Hepatocyte (in vitro differentiated cells): ENCODE measurements at places on chromosomes 5 and 9. TPM values are rescaled to one million over a fixed set of nuclear protein-coding genes. Genes with fewer than 3 reads are reported as not detected.
A peak's percentile ranks its signal among the peaks of the same experiment; 100 is the strongest.

DNA sequence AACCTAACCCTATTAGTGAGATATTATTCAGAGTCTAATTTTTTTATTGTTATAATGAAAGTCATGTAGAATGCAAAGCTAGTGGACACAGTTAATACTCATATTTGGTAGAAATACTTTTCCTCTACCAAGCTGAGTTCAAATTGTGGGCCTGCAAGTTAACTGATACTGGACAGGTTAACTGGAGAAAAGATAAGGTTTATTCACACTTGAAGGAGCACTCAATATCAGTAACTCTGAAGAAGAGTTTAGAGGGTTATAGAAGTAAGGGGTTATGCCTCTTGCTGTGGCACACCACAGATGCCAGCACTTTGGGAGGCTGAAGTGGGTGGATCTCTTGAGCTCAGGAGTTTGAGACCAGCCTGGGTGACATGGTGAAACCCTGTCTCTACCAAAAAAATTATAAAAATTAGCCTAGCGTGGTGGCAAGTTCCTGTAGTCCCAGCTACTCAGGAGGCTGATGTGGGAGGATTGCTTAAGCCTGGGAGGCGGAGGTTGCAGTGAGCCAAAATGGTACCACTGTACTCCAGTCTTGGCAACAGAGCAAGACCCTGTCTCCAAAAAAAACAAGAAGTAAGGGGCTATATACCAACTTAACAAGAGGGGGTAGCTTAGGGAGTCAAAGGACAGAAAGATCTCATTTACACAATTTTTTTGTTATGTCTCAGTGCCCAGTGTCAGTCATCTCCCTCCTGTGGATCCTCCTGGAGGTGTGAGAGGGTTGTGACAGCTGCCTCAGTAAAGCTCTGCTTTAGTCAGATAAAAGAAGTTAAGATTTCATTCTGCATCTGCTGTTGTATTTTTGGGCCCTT is 121.2 kb upstream of the GRHPR start:
- no peak overlapping the region for H3K27ac ChIP-seq
- H3K4me3 ChIP-seq: no peak overlapping the region
- H3K27me3 ChIP-seq: no peaks in the 10 kb centered on the region
- no peaks in the 10 kb centered on the region for H3K4me1 ChIP-seq
- no peaks in the 10 kb centered on the region for H3K36me3 ChIP-seq
- DNase-seq: no peak

GRCh38 chr5:96433066-96433447 is at the start of gene PCSK1:
Gene PCSK1 (minus strand): TSS chr5:96433248. CDS start chr5:96433042, 206 bp downstream.
- peaks cover 78% of the 10 kb centered on the region for H3K27me3 ChIP-seq
- no peak for DNase-seq
- no peaks in the 10 kb centered on the region for H3K4me1 ChIP-seq
- no peaks in the 10 kb centered on the region for H3K36me3 ChIP-seq
- H3K27ac ChIP-seq: no peak within 1 kb of the TSS

DNA sequence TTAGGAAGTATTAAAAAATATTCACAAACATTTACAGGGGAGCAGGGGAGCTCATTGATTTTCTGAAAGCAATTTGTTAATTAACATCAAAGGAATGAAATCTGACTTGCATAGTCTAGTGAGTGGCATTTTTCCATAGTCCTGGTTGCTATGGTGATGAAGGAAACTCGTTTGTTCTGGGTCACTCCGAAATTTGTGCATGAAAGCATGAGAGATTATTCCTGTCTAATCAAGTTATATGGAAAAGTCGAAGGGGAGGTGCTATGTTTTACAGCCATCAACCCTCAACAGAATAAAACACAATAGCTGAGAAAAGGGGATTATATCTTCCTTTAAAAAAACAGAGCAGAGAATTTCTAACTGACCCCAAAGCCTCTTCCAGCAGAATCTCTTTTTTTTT is 1495.7 kb upstream of the WWC1 start:
- H3K27me3 ChIP-seq: no peaks in the 10 kb centered on the region
- no peak for DNase-seq
- H3K4me3 ChIP-seq: no peak overlapping the region
- H3K27ac ChIP-seq: no peak overlapping the region
- H3K36me3 ChIP-seq: no peaks in the 10 kb centered on the region

- no peak overlapping the region for H3K4me3 ChIP-seq
- no peaks in the 10 kb centered on the region for H3K36me3 ChIP-seq
- H3K4me1 ChIP-seq: no peaks in the 10 kb centered on the region
- no peak overlapping the region for H3K27ac ChIP-seq
- no peak for DNase-seq
Observed at GRCh38 chr9:98391406-98391805, 136.0 kb upstream of the TBC1D2 start.

- no peak overlapping the region for H3K27ac ChIP-seq
- no peak for DNase-seq
- no peaks in the 10 kb centered on the region for H3K27me3 ChIP-seq
- no peaks in the 10 kb centered on the region for H3K4me1 ChIP-seq
- no peaks in the 10 kb centered on the region for H3K36me3 ChIP-seq
- H3K4me3 ChIP-seq: no peak overlapping the region
Observed at GRCh38 chr9:21135736-21136135, 5.9 kb downstream of the IFNW1 start.

NUTM2G gene
- total RNA-seq: 0.13 and 0.32 TPM in 2 replicates

- peak overlapping the region; percentile 40 for H3K27ac ChIP-seq
- H3K27me3 ChIP-seq: no peaks in the 10 kb centered on the region
- no peak overlapping the region for H3K4me3 ChIP-seq
- DNase-seq: peak; percentile 74
- H3K36me3 ChIP-seq: no peaks in the 10 kb centered on the region
- H3K4me1 ChIP-seq: peaks cover 4% of the 10 kb centered on the region
Observed at GRCh38 chr5:147822686-147823491, 8.6 kb downstream of the SPINK1 start.

DNA sequence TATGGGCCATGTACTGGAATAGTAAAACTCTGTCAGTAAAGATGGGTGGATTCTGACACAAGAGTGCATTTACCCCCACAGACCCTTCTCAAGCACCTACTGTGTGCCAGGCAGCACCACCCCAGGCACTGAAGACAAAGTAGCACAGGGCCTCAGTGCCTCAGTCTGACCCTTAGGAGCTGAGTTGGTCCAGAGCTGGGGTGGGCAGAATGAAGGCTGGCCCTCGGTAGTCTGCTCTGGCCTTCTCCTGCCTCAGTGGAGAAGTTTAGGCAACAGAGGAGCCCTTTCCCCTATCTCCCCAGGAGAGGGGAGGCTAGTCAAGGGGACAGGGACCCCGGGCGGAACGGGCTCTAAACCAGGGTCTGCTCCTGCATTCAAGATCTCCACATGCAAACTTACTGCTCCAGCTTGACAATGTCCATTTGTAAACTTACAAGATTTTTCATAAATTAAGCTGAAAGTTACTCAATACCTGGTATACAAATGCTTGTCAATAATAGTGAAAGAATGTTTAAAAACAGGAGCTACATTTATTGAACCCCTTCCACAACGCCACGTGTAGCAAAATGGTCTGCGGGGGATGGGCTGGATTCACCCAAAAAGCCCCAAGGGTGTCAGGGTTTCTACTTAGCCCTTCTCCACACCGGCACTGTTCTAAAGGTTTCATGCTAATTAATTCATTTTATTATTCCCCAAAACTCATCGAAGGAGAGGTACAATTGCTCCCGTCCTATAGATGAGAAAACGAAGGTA is 1.5 kb downstream of the VDAC1 start:
- H3K27ac ChIP-seq: peak overlapping the region; percentile 100
- H3K4me3 ChIP-seq: peak overlapping the region; percentile 99
- no peak for DNase-seq
- H3K27me3 ChIP-seq: no peaks in the 10 kb centered on the region
